GM23338 (cell line): ENCODE measurements at places on chromosomes 13 and 19. TPM values are rescaled to one million over a fixed set of nuclear protein-coding genes. Genes with fewer than 3 reads are reported as not detected.

ZNF177 gene
- polyA plus RNA-seq, result 5.6 and 5.8 TPM in 2 replicates

COQ8B gene
- 13.4 and 13.9 TPM in 2 replicates for polyA plus RNA-seq

CYP4F8 gene
- not detected in 2 replicates for polyA plus RNA-seq

INSL3 gene
- polyA plus RNA-seq, result 0.76 and 1.5 TPM in 2 replicates

DMAC2 gene
- polyA plus RNA-seq, result 74.5 and 77.2 TPM in 2 replicates

RFPL4AL1 gene
- polyA plus RNA-seq, result not detected in 2 replicates

ZNF681 gene
- 8.4 and 9.4 TPM in 2 replicates for polyA plus RNA-seq

NALCN gene
- polyA plus RNA-seq, result 0.50 and 0.54 TPM in 2 replicates

BCAM gene
- 33.3 and 36.9 TPM in 2 replicates for polyA plus RNA-seq

UHRF1 gene
- polyA plus RNA-seq, result 20.3 and 24.5 TPM in 2 replicates

PARP4 gene
- polyA plus RNA-seq, result 10.3 and 12.9 TPM in 2 replicates

- no peak for DNase-seq
These were observed 81.2 kb downstream of the NHLRC3 start for GRCh38 chr13:39119422-39119821.

- DNase-seq, result no peak
These were observed 139.9 kb downstream of the ZAR1L start for GRCh38 chr13:32175307-32175706.

DNA sequence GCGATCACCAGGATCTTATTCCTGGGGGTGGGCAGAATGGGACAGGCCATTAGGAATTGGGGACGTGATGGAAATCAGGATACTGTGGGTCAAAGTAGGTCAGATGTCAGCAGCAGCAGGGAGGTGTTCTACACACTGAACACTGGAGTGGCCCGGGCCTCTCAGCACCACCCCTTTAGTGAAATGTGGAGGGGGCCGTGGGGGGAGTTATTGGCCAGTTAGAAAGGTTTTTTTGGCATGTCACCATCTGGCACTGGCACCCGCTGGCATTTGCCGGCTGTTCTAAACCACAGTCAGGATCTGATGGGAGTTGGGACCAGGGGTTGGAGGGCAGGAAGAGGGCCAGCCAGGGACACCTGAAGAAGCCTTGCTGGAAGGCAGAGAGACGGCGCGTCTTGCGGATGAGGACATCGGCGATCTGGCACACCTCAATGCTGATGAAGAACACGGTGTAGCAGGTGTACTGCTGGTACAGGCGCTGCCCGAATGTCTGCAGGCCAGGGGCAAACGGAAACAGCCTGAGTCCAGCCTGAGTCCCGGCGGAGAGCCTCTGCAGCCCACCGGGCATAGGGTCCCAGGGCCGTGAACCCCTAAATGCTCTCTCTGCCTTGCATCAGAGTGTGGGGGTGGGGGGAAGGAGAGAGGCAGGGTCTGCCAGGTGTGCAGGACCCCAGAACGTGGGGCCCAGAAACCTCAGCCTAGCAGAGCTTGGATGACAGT is 5.8 kb downstream of the TMEM147 start:
- DNase-seq, result no peak

- DNase-seq, result peak; percentile 100
These were observed 524 bp upstream of the KHSRP start for GRCh38 chr19:6424939-6425731.

- DNase-seq, result no peak
These were observed 679.1 kb upstream of the SPRY2 start for GRCh38 chr13:81020010-81020409.

- peak; percentile 71 for DNase-seq
These were observed 1.1 kb upstream of the PRKCG start for GRCh38 chr19:53880711-53881481.

DNA sequence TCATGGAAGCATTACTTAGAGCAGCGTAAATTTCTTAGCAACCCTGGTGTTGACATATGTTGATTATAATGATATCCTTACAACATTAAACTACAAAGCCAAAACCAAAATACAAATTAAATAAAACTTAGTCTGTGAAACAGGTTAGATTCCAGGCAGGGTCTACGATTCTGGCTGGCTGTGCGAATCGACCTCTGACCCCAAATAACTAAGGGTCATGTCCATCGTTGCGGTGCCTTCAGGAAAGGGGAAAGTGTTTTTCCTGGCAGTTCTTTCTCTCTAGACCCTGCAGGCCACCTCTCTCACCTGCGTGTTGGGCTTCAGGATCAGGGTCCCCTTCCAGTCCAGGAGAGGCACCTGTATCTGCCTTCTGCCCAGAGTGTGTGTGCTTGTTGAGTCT is 66.2 kb downstream of the ATP11A start:
- DNase-seq, result no peak

DNA sequence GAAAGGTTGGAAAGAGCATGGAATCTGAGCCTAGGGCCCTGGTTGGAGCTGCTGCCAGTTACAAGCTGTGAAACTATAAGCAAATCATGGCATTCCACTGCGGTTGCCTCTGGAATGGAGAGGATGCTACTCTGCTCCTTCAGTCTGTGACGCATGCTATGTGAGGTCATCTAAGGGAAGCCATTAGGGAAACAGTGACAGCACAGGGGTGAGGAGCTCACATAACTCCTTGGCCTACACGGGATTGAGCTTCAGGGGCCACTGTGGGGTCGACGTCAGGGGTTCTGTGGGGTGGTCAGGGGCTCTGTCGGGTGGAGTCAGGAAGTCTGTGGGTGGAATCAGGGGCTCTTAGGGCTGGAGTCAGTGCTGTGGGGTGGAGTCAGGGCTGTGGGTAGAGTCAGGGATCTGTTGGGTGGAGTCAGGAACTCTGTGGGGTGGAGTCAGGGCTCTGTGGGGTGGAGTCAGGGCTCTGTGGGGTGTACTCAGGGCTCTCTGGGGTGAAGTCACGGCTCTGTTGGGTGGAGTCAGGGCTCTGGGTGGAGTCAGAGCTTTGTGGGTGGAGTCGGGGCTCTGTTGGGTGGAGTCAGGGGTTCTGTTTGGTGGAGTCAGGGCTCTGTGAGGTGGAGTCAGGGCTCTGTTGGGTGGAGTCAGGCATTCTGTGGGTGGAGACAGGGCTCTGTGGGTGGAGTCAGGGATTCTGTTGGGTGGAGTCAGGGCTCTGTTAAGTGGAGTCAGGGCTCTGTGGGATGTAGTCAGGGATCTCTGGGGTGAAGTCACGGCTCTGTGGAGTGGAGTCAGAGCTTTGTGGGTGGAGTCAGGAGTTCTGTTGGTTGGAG is 35.8 kb upstream of the MEDAG start:
- DNase-seq, result peak; percentile 82

GRCh38 chr13:29543230-29544215 is 52.0 kb downstream of the SLC7A1 start:
- DNase-seq, result peak; percentile 31

DNA sequence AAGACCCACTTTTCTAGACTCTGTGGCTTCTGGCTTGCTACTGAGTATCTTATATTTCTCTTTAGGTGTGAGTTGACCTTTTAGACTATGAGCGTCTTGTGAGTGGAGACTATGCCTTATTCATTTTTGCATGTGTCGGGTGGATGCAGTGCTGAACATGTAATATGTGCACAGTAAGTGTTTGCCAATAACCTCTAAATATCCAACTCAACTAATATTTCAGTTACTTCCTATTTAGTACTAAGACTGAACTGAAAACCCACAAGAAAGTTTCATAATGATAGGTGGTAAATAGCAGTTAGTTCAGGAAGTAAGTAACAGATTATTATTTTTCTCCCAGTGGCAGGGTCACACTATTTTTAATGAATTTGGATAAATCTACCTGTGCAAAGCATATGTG is 269.3 kb downstream of the KCNRG start:
- no peak for DNase-seq

- peak; percentile 78 for DNase-seq
These were observed 28.3 kb upstream of the PCDH9 start for GRCh38 chr13:67258482-67258881.

DNA sequence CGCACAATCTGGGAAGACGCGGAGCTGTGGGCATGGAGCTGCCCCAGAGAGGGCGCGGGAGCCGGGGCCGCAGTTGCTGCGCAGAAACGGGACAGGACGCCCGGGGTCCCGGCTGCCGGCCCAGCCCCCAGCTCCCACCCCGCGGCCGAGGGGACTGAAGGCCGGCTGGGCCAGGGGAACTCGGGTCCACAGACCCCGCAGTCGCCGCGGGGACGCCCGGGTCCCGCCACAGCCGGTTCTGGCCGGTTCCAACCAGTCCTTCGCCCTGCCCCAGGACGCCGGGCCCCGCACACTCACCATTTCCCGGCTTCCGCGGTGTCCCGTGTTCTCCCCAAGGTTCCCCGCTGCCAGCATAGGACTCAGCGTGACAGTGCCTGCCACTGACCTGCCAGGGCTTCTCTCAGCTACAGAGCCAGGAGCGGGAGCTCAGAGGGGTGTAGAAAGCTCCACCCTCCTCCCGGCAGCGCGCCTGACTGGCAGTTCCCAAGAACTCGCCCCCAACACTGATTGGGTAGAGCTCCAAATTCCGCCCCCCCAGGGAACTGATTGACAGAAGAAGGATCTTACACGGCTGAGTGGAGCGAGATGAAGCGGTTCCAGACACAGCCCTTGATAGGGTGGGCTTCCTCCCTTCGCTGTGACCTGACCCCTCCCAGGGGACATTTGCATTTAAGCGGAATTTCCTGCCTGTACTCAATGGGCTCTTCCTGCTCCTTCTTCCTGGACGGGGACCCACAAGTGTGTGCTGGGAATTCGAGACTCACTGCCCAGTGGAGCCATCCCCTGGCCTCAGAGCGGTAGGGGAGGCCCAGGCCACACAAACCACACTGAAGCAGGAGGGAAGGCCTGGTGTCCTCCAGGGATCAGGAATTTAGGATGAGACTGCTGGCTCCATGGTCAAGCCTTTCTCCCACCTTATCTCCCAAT is at the start of gene ZNF442:
TSS of gene ZNF442 (minus strand) at position 448 of the 927 bp plus-strand sequence. CDS start 2,052 bp downstream, outside the sequence.
- DNase-seq, result peak; percentile 100

- DNase-seq, result peak; percentile 28
These were observed 119.7 kb upstream of the SPATA13 start for GRCh38 chr13:24040835-24041234.

DNA sequence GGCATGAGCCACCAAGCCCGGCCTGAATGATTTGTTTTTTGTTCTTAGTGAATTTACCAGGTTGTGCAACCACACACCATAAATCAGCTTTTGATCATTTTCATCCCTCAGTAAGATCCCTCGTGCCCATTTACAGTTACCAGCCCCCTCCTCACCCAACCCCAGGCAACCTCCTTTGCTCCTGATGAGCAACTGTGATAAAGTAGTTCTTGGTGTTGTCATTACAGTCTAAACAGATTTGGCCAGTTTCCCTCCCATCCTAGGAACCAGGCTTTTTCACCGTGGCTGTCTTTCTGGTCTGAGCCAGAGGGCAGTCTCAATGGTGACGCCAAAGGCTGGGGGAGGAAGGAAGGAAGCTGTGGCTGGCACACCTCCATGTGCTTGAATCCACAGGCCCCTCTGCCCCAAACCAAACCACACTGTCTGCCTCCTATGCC is 61.2 kb upstream of the WDFY2 start:
- DNase-seq, result no peak
